ENCODE measurements at places on chromosomes 6 and 20.

DNA sequence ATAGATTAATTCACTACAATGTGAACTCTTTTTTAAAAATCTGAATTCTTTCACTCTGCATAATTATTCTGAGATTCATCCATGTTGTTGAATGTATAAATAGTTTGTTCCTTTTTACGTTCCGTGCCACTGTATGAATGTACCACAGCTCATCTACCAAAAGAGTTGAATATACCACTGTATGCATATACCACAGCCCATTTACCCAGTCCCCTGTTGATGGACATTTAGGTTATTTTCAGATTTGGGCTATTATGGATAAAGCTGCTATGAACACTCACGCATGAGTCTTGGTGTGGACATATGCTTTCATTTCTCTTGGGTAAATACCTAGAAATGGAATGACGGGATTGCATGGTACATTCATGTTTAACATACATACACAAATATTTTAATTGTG is 28.2 kb downstream of the PNPLA1 start:
- no peak for DNase-seq

DNA sequence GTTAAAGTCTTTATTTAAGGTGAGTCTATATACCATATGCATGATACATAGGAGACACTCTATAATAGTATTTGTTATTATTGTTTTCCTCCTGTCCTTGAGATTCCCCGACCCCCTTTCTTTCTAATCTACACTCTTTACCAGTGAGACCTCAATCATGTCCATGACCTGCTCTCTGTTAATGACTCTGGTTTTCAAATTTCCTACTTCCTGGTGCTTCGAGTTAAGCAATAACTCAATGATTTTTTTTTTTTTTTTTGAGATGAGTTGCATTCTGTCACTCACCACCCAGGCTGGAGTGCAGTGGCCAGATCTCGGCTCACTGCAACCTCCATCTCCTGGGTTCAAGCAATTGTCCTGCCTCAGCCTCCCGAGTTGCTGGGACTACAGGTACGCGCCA is 574.6 kb upstream of the SLC35B3 start:
- no peak for DNase-seq

DNA sequence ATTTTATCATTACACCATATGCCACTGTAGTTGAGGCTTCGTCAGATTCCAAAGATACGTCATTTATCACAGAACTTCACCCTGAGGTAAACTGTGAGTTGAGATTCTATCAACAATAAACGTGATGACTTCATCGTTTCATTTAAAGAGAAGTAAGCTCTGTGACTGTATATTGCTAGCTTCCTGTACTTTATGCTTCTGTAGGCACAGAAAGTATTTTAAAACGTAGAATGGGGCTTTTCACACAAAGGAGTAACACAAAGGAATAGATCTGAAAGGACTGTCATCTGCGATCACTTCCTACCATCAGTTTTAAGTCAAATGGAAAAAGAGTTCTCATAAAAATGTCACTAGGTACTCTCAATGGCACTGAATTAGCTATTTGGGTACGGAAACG is 234.4 kb upstream of the MCHR2 start:
- no peak for DNase-seq

DNA sequence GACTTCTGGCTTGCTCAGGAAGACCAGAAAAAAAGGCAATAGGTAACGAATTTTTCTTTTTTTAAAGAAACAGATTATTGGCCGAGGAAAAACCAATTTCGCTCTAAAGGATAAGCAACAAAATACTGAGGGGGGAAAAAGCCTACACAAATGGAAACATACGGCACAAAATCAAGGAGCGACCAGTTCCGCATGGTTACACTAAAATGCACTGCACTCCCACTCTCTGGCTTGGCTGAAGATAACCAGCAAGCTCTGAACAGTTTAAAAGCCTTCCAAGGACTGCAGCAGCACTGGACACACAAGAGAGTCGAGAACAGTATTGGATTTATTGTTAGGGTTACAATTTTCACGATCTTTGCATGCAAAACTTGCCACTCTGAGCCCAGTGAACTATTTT is 881 bp upstream of the MAP7 start:
- no peak for DNase-seq

- DNase-seq, result no peak
Observed at GRCh38 chr20:14488756-14489479, 151.5 kb upstream of the FLRT3 start.

- no peak for DNase-seq
Observed at GRCh38 chr20:49583669-49584417, 15.9 kb upstream of the PTGIS start.

DNA sequence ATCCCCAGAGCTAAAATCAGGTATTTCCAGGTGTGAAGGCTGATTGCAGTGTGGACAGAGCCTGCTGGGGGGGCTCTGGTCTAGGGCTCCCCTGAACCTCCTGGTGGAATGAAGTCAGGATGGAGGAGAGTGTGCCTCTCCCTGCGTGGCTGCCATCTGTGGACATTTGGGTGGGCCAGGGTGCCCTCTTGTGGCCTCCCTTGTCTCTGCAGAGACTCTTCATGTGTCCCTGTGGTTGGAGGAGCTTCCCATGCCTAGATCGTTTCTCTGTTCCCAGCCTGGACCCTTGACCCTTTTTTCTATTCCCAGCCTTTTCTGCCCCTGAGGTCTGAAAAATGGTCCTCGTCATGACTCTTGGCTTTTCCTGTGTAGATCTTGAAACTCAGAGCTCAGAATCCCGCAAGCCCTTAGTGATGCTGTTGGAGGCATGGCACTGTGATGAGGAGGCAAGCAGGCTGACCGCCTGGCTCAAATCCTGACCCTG is 9.9 kb upstream of the PSMF1 start:
- peak; percentile 38 for DNase-seq

DNA sequence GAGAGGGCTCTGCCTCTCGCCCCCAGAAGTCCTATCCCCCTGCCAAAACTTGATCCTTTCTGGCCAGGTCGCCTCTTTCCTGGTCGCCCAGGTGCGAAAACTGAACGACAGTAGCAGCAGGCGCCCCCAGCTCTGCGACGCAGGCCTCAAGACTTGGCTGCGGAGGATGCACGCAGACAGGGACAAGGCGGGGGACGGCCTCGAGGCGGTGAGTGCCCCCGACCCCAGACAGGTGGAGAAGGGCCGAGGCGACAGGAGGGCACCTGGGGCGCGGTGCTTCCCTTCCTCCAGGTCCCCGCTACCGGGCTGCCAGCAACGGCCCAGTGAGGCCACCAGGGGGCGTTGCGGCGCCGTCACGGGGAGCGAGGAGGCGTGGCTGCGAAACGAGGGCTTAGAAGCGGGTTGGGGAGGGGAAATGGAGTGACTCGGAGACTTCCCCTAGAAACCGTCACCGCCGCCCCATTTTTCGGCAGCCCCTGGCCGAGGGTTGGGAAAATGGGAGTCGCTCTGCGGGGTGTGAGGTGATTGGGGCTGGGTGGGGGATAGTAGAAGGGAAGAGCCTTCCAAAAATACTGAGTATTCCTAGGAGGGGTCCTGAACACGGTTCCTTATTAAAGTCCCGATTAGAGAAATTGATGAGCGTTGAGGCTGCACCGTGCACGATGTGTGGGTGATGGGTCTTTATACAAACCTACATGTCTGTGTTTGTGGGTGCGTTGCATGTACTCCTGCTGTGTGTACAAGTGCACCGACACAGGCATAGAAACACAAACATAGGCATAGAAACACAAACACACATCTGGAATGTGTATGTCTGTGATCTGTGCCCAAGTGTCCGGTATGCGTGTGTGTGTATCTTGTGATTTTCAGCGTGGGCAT is 44.6 kb downstream of the ARHGAP40 start:
- peak; percentile 76 for DNase-seq

DNA sequence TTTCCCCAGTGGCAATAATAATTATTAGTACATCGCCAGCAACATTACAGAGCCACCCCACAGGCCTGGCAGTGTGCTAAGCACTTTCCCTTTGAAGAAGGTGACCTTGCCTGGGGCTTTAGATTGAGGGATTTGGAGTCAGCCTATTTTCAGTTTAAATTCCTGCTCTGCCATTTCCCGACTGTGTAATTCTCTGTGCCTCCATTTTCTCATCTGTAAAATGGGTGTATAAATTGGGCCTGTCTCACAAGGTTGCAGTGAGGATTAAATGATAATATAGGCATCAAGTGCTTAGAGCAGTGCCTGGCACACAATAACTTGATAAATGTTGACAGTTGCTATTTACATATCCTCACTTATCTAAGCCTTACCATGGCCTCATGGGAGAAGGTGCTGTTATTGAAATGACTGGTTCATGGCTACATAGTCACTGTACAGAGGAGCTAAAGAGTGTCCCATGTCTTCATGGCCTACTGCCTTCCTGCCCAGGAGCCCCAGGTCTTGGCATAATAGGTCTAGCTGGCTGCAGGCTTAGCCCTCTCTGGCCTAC is 5.1 kb upstream of the SCRT2 start:
- DNase-seq, result no peak

DNA sequence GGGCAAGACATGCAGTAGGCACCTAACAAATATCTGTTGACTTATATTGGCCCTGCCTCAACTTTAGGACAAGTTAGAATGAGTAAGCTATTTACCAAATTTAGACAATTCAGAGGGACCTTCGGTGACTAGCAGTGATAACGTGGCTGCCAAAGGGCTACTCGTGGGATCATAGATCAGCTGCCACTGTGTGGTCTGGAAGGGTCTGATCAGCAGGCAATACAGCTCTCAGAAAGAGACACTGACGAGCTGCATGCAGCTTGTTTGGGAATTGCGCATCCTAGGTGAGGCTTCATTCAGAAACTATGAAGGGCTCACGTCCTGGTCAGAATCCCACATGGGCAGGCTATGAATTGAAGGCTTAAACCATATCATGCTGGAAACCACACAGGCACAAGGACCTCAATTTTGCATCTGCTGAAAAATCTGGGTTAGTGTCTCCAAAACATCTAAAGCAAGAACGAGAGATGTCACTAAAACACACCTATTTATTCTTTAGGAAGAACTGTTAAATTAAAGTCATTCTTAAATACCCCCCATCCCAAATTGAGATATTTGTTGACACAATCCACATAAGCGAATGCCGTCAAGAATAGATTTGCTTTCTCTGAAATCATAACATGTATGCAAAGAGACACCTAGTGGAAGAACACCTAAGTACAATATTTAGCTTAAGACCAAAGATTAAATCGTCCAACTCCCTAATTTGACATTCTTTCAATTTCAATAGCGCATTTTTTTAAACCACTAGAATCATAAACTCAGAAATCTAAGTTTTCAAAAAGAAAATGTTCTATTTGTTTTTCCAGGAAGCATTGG is 79.6 kb downstream of the IPCEF1 start:
- DNase-seq, result no peak

DNA sequence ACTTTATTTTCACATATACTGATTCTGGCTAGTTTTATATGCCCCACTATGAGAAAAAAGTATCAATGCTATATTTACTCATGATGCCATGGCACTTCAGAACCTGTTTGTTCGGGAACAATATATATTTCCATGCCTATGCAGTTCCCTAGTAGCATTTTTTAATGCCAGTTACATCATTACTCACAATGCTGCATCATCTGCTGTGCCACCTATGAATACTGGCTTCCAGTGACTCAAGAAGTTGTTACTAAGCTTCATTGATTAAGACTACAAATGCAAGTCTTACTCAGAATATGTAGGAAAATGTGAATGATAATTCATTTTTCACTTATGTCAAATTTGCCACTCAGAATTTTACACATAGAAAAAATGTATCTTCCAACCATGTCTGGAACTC is 97.9 kb downstream of the MAFB start:
- DNase-seq, result no peak

- no peak for DNase-seq
Observed at GRCh38 chr20:25494506-25495188, 87.2 kb downstream of the GINS1 start.

GRCh38 chr20:1946762-1947534 is 46.9 kb downstream of the PDYN start:
- DNase-seq, result no peak

DNA sequence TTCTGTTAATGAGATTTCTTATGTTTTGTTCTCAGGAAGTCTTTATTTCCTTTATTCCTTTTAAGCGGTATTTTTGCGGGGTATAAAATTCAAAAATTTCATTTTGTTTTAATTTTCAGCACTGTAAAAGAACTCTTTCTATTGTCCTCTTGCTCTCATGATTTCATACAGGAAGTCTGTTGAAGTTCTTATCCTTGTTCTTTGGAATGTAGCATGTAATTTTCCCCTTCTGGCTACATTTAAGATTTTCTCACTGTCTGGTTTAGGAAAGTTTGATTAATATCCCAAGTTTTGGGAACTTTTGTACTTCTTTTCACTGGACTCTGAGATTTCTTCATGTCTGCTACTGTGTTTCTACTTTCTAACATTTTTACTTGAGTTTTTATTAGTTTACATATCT is 581.4 kb upstream of the GJE1 start:
- DNase-seq, result no peak

DNA sequence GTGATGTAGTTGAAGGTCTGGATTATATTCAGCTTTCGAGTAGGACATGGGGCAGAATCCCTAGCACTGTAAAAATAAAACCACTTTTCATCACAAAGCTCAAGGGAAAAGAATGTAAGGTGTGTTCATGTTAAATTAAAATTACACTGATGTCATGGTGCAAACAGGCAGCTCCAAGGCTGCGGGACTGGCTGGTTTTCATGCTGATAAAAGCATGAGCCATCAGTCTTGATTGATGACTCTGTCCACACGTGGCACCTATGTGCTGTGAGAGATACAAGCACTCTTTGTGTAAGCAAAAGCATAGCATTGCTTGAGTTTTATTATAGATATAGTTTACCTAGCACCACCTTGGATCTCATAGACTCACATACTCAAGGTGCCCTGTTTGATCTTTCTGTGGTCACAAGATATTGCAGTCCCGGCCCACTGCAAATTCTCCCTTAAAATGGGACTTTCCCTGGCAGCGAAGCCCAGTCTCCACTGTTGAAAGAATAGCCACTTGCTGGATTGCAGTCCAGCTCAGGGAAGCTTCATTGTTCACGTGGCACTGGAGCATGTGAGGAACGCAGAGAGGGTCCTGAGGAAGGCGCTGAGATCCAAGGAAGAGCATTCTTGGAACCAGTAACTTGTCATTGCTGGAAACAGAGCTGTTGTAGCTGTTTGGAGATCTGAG is 90.6 kb downstream of the TIAM2 start:
- no peak for DNase-seq

GRCh38 chr6:28139860-28140543 is 1.7 kb upstream of the ZKSCAN8 start:
- no peak for DNase-seq

- DNase-seq, result no peak
Observed at GRCh38 chr6:17381424-17382147, 11.8 kb upstream of the CAP2 start.

Data from stimulated activated CD4-positive, alpha-beta T cell treated with anti-CD3 and anti-CD28 coated beads, Interleukin-1b, Interleukin-23, amount 100 ng/mL, for 24 hours (primary cell).